ENCODE measurements at places on chromosomes 12 and 14. TPM values are rescaled to one million over a fixed set of nuclear protein-coding genes. Genes with fewer than 3 reads are reported as not detected.
A peak's percentile ranks its signal among the peaks of the same experiment; 100 is the strongest.

DNA sequence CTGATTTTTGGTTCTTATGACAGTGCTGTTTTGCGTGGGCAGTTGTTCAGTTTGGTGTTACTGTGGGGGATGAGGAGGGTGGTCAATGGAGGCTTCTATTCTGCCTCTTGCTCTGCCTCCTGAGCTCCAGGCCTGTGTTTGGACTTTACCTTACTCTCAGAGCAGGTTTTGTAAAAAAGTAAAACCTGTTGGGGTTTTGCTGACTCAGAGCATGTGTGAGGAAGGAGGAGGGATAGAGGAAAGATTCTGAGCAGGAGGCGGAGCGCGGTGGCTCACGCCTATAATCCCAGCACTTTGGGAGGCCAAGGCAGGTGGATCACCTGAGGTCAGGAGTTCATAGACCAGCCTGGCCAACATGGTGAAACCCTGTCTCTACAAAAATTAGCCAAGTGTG, 6.7 kb downstream of the A2ML1 start:
- no peaks in the 10 kb centered on the region for H3K36me3 ChIP-seq
- no peaks in the 10 kb centered on the region for H3K27me3 ChIP-seq
- no peaks in the 10 kb centered on the region for H3K4me1 ChIP-seq
- no peak overlapping the region for H3K27ac ChIP-seq
- DNase-seq, result no peak

GRCh38 chr14:103086771-103087342, 2.8 kb downstream of the LBHD2 start:
- no peak overlapping the region for H3K27ac ChIP-seq
- peaks cover 6% of the 10 kb centered on the region for H3K4me1 ChIP-seq
- H3K4me3 ChIP-seq, result no peak overlapping the region
- no peaks in the 10 kb centered on the region for H3K27me3 ChIP-seq
- H3K36me3 ChIP-seq, result no peaks in the 10 kb centered on the region

DNA sequence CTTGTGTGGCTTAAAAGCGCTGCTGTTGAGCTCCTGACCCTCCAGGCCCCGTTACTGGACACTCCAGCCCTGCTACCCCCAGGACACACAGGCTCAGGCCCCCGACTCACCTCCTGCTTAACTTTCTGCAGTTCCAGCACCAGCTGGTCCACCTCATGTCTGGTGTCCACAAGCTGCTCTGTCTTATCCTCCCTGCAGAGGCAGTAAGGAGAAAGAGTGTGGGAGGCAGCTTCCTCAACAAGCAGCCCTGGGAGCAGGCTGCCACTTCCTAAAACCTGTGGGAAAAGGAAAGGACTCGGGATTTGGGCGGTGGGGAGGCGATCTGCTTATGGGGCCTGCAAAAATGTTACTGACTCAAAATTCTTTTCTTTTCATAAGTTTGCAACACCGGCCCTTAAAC, 79.2 kb downstream of the CCDC88C start:
- no peak for DNase-seq
- H3K27ac ChIP-seq, result no peak overlapping the region
- H3K4me3 ChIP-seq, result no peak overlapping the region
- peaks cover 8% of the 10 kb centered on the region for H3K4me1 ChIP-seq
- H3K27me3 ChIP-seq, result no peaks in the 10 kb centered on the region
- peaks cover 75% of the 10 kb centered on the region for H3K36me3 ChIP-seq

DNA sequence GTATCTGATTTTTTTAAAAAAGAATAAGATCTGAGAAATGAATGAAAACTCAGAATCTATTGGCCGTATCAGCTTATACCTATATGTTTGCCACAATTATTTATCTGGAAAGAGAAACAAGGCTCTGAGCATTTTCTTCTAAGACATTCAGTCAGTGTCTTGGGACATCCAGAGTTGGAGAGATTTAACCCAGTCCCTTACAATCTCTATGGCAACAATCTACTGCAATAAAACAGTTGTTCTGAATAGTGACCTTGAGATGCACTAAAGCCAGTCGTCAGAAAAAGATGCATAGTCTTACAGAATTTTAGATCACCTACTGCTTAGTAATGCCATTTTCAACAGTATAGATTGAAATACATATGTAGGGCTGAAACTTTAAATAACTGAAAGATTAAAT, 52.0 kb upstream of the SOCS2 start:
- H3K36me3 ChIP-seq, result no peaks in the 10 kb centered on the region
- H3K27me3 ChIP-seq, result no peaks in the 10 kb centered on the region
- no peaks in the 10 kb centered on the region for H3K4me1 ChIP-seq
- DNase-seq, result no peak
- H3K4me3 ChIP-seq, result no peak overlapping the region
- H3K27ac ChIP-seq, result no peak overlapping the region

DNA sequence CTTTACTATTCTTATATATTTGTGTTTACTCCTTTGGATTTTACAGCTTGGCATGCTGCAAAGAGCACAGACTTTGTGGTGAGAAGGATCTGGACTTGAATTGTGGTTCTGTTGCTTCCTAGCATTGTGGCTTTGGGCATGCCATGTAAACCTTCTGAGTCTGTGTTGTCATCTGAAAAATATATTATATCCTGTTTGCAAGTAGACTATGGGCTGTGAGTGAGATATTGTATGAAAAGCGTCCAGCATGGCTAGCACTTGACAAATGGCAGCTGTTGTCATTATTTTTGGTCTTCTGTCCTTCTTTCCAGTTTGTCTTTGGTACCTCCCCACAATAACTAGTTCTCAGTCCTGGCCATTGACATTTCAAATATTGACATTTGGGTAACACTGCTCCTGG, 61.8 kb upstream of the DACT1 start:
- peaks cover 15% of the 10 kb centered on the region for H3K4me1 ChIP-seq
- no peak overlapping the region for H3K4me3 ChIP-seq
- DNase-seq, result no peak
- no peaks in the 10 kb centered on the region for H3K36me3 ChIP-seq

GRCh38 chr14:92310776-92311375, 12.1 kb upstream of the SLC24A4 start:
- no peak for DNase-seq
- no peaks in the 10 kb centered on the region for H3K4me1 ChIP-seq

GRCh38 chr12:27965411-27965810, 7.1 kb downstream of the PTHLH start:
- no peaks in the 10 kb centered on the region for H3K36me3 ChIP-seq
- no peak overlapping the region for H3K4me3 ChIP-seq
- H3K4me1 ChIP-seq, result peaks cover 12% of the 10 kb centered on the region
- peaks cover 19% of the 10 kb centered on the region for H3K27me3 ChIP-seq
- DNase-seq, result no peak
- H3K27ac ChIP-seq, result no peak overlapping the region

GRCh38 chr12:54765652-54766051, 88.7 kb upstream of the MUCL1 start:
- DNase-seq, result no peak
- no peak overlapping the region for H3K27ac ChIP-seq
- no peaks in the 10 kb centered on the region for H3K36me3 ChIP-seq
- H3K4me1 ChIP-seq, result peaks cover 5% of the 10 kb centered on the region
- no peak overlapping the region for H3K4me3 ChIP-seq
- H3K27me3 ChIP-seq, result no peaks in the 10 kb centered on the region

DNA sequence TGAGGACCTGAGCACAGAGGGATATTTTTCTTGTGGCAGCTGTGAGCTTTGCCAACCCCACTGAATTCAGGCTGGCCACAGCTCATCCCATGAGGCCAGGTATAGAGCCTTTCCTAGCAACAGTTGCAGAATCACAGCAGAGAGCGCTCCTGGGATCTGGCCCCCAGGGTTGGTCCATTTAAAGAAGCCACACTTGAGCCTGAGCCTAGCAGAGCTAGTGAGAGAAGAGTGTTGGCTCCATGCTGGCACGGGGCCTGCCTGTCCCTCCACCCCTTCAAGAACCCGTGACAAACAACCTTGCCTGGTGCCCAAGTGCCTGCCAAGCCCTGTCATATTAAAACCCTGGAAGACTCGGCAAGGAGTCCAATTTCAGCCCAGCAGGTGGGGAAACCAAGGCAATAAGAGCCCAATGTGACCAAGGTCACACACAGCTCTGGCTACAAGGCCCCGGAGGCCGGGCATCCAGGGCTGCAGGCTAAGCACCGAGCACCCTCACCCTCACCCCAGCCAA, 91.6 kb downstream of the LRRC74A start:
- H3K36me3 ChIP-seq, result no peaks in the 10 kb centered on the region
- H3K4me1 ChIP-seq, result peaks cover 24% of the 10 kb centered on the region
- no peak overlapping the region for H3K27ac ChIP-seq

DNA sequence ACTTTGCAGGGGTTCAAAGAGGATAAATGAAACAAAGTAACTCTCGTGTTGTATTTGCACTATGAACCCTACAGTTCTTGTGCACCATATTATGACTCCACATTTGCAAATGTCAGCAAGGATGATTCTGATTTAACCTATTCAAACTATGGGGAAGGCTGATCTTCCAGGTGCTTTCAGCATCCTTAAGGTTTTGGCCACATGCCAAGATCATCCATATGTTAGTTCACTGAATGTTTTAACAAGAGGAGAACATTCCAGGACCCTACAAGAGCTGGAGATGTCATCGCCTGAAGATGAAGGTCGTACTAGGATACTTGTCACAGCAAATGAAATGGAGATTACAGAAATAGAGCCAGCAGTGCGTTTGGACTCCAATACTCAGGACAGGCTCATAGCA, 114.2 kb downstream of the DHRS2 start:
- H3K4me1 ChIP-seq, result no peaks in the 10 kb centered on the region
- H3K27me3 ChIP-seq, result no peaks in the 10 kb centered on the region
- H3K27ac ChIP-seq, result no peak overlapping the region

- no peak overlapping the region for H3K4me3 ChIP-seq
- no peaks in the 10 kb centered on the region for H3K27me3 ChIP-seq
- no peak overlapping the region for H3K27ac ChIP-seq
- DNase-seq, result no peak
- no peaks in the 10 kb centered on the region for H3K36me3 ChIP-seq
Observed at GRCh38 chr12:1517007-1517406, 77.4 kb downstream of the FBXL14 start.

- no peaks in the 10 kb centered on the region for H3K36me3 ChIP-seq
- H3K4me3 ChIP-seq, result no peak overlapping the region
- no peaks in the 10 kb centered on the region for H3K27me3 ChIP-seq
- peaks cover 6% of the 10 kb centered on the region for H3K4me1 ChIP-seq
- no peak overlapping the region for H3K27ac ChIP-seq
Observed at GRCh38 chr14:20687362-20688166, 1.0 kb upstream of the ANG start.

GRCh38 chr14:37197421-37198272, at the start of gene MIPOL1:
MIPOL1 (plus strand) TSS chr14:37197937; CDS start chr14:37247889, 49,952 bp downstream.
- no peaks in the 10 kb centered on the region for H3K4me1 ChIP-seq
- H3K4me3 ChIP-seq, result peak within 1 kb of the TSS; percentile 39
- H3K36me3 ChIP-seq, result no peaks in the 10 kb centered on the region
- no peaks in the 10 kb centered on the region for H3K27me3 ChIP-seq
- DNase-seq, result no peak

DNA sequence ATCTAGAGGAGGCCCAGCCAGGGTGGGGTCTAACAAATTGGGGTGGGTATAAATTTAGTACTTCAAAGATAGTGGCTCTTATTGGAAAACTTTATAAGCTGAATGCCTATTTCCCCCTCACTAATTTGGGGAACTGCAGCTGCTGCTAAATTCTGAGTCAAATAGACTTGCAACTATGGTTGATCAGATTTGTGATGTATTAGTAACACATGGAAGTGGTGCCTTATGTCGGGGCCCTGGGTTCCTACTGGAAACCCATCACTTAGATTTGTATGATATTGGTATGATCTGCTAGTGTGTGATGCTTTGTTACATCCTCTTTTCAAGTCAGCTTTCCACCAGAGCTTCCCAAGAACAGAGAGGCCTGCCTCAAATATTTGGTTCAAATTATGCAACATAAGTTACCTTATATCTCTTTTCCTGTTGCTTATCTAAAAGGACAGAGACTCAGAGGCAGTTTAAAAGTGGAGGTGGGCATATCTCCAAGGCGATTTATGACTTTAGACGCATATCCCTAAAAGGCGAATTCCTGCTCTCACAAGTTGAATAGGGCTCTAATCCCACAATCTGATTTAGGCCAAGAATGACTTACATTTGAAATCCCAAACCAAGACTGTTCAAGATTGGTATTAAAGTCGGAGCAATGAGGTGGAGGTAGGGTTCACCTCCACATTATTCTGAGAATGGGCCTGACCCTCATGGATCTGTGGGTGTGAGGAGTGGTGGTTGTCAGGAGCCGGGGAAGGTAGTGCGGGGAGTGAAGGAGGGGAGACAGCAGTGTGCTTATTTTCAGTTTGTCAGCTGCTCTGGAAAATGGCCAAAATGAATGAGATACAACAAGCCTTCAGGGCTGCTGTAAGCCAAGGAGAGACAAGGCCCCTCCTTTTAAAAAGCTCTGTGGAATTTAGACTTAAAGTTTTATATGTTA, 425.8 kb downstream of the RAD51B start:
- no peak for DNase-seq
- peak overlapping the region; percentile 1 for H3K27ac ChIP-seq
- H3K4me3 ChIP-seq, result no peak overlapping the region
- H3K4me1 ChIP-seq, result peaks cover 6% of the 10 kb centered on the region

- H3K4me1 ChIP-seq, result no peaks in the 10 kb centered on the region
- H3K27me3 ChIP-seq, result no peaks in the 10 kb centered on the region
- H3K27ac ChIP-seq, result no peak overlapping the region
- H3K36me3 ChIP-seq, result no peaks in the 10 kb centered on the region
- DNase-seq, result no peak
- no peak overlapping the region for H3K4me3 ChIP-seq
Observed at GRCh38 chr12:19967001-19967400, 401.3 kb upstream of the PDE3A start.

- H3K36me3 ChIP-seq, result no peaks in the 10 kb centered on the region
- H3K4me1 ChIP-seq, result no peaks in the 10 kb centered on the region
- H3K27me3 ChIP-seq, result no peaks in the 10 kb centered on the region
- no peak overlapping the region for H3K4me3 ChIP-seq
Observed at GRCh38 chr12:32944195-32944594, 47.6 kb upstream of the PKP2 start.

- H3K4me3 ChIP-seq, result no peak overlapping the region
- H3K27ac ChIP-seq, result no peak overlapping the region
- H3K4me1 ChIP-seq, result no peaks in the 10 kb centered on the region
- DNase-seq, result no peak
Observed at GRCh38 chr12:80811957-80812708, 95.4 kb downstream of the MYF5 start.

DNA sequence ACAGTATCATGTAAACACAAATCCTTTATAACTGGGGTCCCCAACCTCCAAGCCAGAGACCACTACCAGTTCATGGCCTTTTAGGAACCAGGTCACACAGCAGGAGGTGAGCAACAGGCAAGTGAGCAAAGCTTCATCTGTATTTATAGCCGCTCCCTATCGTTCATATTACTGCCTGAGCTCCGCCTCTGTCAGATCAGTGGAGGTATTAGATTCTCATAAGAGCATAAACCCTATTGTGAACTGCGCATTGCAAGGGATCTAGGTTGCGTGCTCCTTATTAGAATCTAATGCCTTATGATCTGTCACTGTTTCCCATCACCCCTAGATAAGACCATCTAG, 49.9 kb downstream of the LRP6 start:
- no peak for DNase-seq
- peaks cover 7% of the 10 kb centered on the region for H3K27me3 ChIP-seq
- H3K27ac ChIP-seq, result peak overlapping the region; percentile 33
- no peaks in the 10 kb centered on the region for H3K4me1 ChIP-seq
- H3K36me3 ChIP-seq, result no peaks in the 10 kb centered on the region

- no peak overlapping the region for H3K27ac ChIP-seq
- no peak overlapping the region for H3K4me3 ChIP-seq
- no peak for DNase-seq
- H3K36me3 ChIP-seq, result no peaks in the 10 kb centered on the region
Observed at GRCh38 chr12:109997393-109997792, 1.2 kb upstream of the GIT2 start.

- peaks cover 61% of the 10 kb centered on the region for H3K4me1 ChIP-seq
- peak overlapping the region; percentile 92 for H3K27ac ChIP-seq
- H3K36me3 ChIP-seq, result no peaks in the 10 kb centered on the region
- H3K27me3 ChIP-seq, result peaks cover 29% of the 10 kb centered on the region
- peak overlapping the region; percentile 91 for H3K4me3 ChIP-seq
Observed at GRCh38 chr14:75277815-75278421, 710 bp upstream of the FOS start.

Gene SLC5A8
- not detected for total RNA-seq

Gene HOXC10
- not detected for total RNA-seq

Gene C3AR1
- total RNA-seq, result 1.2 TPM

Gene BIN2
- 55.9 TPM for total RNA-seq

Gene RPGRIP1
- total RNA-seq, result not detected

Gene COX8C
- total RNA-seq, result not detected
